Suprapubic skin (tissue), 4 donors: ENCODE measurements at places on chromosomes 5 and 9. TPM values are rescaled to one million over a fixed set of nuclear protein-coding genes. Genes with fewer than 3 reads are reported as not detected.

DNA sequence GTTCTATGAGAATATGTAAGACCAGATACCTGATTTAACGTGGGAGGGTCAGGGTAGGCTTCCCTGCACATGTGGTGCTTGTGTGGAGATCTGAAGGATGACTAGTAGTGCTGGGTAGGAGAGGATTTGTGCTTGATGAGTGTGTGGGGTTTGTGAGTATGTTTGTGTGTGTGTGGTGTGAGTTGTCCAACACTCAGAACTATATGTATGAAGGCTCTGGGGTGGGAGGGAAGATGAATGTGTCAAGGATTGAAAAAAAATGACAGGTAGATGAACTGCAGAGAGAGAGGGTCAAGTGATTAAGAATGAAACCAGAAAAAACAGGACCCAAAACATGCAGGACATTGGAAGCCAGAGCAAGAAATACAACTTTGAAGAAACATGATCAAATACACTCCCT lies 154.6 kb upstream of the NR3C1 start:
- no peaks in the 10 kb centered on the region for H3K36me3 ChIP-seq
- no peaks in the 10 kb centered on the region for H3K4me1 ChIP-seq
- no peaks in the 10 kb centered on the region for H3K27me3 ChIP-seq
- H3K4me3 ChIP-seq: no peak overlapping the region
- no peak for DNase-seq
- H3K27ac ChIP-seq: no peak overlapping the region

GRCh38 chr5:81086881-81087281 lies 126.7 kb downstream of the RASGRF2 start:
- H3K4me3 ChIP-seq: no peak overlapping the region
- no peaks in the 10 kb centered on the region for H3K36me3 ChIP-seq
- H3K27ac ChIP-seq: no peak overlapping the region
- DNase-seq: no peak
- no peaks in the 10 kb centered on the region for H3K4me1 ChIP-seq

- no peaks in the 10 kb centered on the region for H3K27me3 ChIP-seq
- no peak overlapping the region for H3K27ac ChIP-seq
- H3K4me1 ChIP-seq: no peaks in the 10 kb centered on the region
- no peaks in the 10 kb centered on the region for H3K36me3 ChIP-seq
- DNase-seq: no peak
These were observed 51.8 kb downstream of the BASP1 start for GRCh38 chr5:17269201-17269600.

- H3K27ac ChIP-seq: no peak overlapping the region
- H3K36me3 ChIP-seq: no peaks in the 10 kb centered on the region
- no peaks in the 10 kb centered on the region for H3K27me3 ChIP-seq
- no peaks in the 10 kb centered on the region for H3K4me1 ChIP-seq
- DNase-seq: no peak
- no peak overlapping the region for H3K4me3 ChIP-seq
These were observed 105.7 kb downstream of the LRRC70 start for GRCh38 chr5:62684310-62684709.

- H3K27me3 ChIP-seq: peaks cover 48% of the 10 kb centered on the region
- H3K27ac ChIP-seq: no peak overlapping the region
- DNase-seq: no peak
- H3K4me3 ChIP-seq: peak overlapping the region; percentile 26
These were observed 39.5 kb upstream of the PSD2 start for GRCh38 chr5:139755892-139756671.

DNA sequence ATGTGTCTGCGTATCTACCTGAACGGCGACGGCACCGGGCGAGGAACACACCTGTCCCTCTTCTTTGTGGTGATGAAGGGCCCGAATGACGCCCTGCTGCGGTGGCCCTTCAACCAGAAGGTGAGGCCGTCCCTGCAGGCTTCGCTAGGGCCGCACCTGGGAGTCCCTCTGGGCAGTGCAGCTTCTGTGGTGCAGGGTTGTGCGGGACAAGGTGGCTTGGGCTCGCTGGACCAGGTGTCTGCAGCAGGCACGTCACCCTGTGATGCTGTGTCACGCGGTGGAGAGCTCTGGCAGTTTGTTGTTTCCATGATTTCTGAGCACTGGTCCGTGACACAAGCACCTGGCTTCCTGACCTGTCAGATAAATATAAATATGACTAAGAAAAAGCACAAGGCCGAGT lies 20.7 kb downstream of the FBXW5 start:
- no peaks in the 10 kb centered on the region for H3K27me3 ChIP-seq
- DNase-seq: no peak
- H3K27ac ChIP-seq: no peak overlapping the region
- H3K36me3 ChIP-seq: peaks cover 63% of the 10 kb centered on the region

DNA sequence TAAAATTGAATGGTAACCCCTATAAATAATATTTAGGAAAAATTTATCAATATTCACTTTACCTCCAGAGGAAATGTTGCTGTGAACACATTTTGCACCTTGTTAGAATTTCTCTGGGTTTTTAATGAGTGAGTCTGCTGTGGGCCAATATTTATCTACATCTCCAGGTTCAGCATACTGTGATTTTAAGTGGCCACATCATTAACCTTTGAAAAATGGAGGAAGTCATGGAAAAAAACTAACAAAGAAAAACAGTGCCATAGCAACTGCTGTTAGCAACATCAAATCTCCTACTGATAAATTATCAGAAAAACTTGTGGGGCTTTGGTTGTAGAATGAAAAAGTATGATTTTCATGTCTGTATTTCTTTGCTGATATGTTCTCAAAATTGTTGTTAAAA lies 55.0 kb downstream of the CD180 start:
- H3K27ac ChIP-seq: no peak overlapping the region
- H3K27me3 ChIP-seq: no peaks in the 10 kb centered on the region
- no peak overlapping the region for H3K4me3 ChIP-seq
- H3K36me3 ChIP-seq: peaks cover 79% of the 10 kb centered on the region
- H3K4me1 ChIP-seq: no peaks in the 10 kb centered on the region

- H3K4me1 ChIP-seq: no peaks in the 10 kb centered on the region
- DNase-seq: no peak
- no peaks in the 10 kb centered on the region for H3K36me3 ChIP-seq
- H3K27ac ChIP-seq: no peak overlapping the region
These were observed 267.3 kb downstream of the IRX1 start for GRCh38 chr5:3862906-3863305.

DNA sequence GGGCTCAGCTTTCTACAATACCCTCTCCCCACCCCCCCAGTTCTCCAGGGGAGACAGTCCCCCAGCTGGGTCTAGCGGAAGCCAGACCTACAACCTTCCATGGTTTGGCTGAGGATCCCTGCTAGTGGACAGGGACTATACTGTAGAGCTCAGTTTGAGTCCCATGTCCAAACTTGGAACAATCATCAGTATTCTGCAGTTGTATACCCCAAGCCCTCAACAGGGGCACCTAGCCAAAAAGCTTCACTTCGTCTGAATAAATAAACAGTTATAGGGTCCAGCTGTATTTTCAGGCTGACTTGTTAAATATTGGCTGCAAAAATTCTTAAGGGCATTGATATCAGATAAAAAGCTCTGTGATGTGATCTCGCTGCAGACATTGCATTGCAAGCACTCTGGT lies 15.4 kb upstream of the C9 start:
- H3K36me3 ChIP-seq: peaks cover 45% of the 10 kb centered on the region
- H3K4me3 ChIP-seq: no peak overlapping the region
- H3K4me1 ChIP-seq: no peaks in the 10 kb centered on the region
- DNase-seq: no peak
- H3K27ac ChIP-seq: no peak overlapping the region
- no peaks in the 10 kb centered on the region for H3K27me3 ChIP-seq

- no peak for DNase-seq
- H3K27ac ChIP-seq: no peak overlapping the region
- no peaks in the 10 kb centered on the region for H3K36me3 ChIP-seq
These were observed 7.7 kb upstream of the TSLP start for GRCh38 chr5:111063709-111064322.

DNA sequence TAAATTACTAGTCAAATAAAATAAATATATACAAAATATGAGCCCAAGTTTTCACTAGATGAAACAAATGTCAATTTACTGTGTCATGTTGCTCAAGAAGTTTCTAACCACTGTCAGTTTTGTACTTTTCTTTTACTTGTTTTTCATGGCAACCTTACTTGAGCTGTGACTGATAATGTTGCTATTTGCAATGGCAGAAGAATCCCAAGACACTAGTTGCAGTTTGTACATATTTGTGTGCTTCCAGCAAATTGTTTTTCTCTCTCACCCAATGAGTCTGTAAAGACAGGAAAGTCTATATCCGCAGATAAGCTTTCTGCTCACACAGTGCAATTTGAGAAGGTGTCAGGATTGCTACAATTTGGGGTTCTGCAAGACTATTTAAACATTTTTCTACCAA lies 338.6 kb upstream of the PCSK5 start:
- DNase-seq: no peak
- H3K4me3 ChIP-seq: no peak overlapping the region
- no peaks in the 10 kb centered on the region for H3K27me3 ChIP-seq
- no peak overlapping the region for H3K27ac ChIP-seq
- H3K36me3 ChIP-seq: no peaks in the 10 kb centered on the region
- H3K4me1 ChIP-seq: no peaks in the 10 kb centered on the region

DNA sequence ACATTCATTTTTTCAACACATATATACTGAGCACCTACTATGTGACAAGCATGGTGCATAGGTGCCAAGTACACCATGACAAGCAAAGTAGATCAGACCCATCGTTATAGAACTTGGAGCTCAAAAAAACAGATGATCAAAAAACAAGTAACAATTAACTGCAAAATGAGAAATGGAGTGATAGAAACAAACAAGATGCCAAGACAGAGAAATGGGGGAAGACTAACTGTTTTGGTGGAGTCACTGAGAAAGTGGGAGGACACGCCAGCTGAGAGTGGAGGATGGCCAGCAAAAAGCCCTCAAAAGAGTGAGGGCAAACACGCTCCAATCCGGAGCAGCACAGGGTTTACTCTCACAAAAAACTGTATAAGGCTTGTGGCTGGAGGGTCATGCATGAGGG lies 50.6 kb downstream of the TTC39B start:
- H3K27me3 ChIP-seq: no peaks in the 10 kb centered on the region
- H3K36me3 ChIP-seq: no peaks in the 10 kb centered on the region
- no peak overlapping the region for H3K27ac ChIP-seq
- H3K4me1 ChIP-seq: no peaks in the 10 kb centered on the region
- no peak for DNase-seq

GRCh38 chr5:153676821-153677220 lies 186.4 kb downstream of the GRIA1 start:
- H3K27ac ChIP-seq: no peak overlapping the region
- no peaks in the 10 kb centered on the region for H3K36me3 ChIP-seq
- no peak for DNase-seq
- no peaks in the 10 kb centered on the region for H3K4me1 ChIP-seq
- H3K27me3 ChIP-seq: no peaks in the 10 kb centered on the region
- H3K4me3 ChIP-seq: no peak overlapping the region

DNA sequence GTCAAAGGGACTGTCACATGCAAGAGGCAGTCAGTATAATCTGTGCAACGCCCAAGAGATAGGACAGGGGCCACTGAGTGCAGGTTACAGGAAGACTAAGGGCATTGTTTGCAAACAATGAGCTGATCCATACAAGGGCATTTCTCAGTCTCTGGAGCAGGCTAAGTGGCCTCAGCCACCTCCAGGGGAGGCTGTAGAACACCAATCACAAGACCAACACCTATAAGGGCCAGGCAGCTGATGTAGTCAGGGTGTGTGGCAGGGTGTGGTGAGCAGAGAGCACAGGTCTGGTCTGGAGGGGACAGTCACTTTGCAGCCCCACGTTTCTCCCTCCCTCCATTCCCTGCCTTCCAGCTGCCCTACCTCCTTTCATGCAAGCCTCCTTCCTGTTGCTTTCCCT lies 83.2 kb upstream of the ADRA1B start:
- H3K4me3 ChIP-seq: no peak overlapping the region
- H3K4me1 ChIP-seq: no peaks in the 10 kb centered on the region
- no peaks in the 10 kb centered on the region for H3K36me3 ChIP-seq

DNA sequence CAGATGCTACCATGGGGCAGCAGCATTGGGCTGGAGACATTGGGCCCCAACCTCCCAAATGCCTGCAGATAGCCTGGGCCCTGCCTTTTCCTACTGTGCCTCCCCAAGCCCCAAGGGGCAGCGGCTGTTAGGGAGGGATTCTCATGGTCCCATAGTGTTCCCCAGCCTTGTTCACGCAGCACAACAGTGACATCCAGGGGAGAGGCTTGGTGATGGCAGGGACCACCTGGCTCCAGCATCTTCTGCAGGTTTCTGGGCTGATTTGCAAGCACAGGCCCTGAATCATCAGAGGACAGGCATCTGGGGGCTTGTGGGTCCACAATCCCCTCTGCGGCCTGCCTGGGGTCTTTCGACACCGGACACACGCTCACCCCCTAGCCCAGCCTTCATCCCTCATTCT lies 354.6 kb downstream of the SLIT3 start:
- no peaks in the 10 kb centered on the region for H3K4me1 ChIP-seq
- H3K27me3 ChIP-seq: no peaks in the 10 kb centered on the region

DNA sequence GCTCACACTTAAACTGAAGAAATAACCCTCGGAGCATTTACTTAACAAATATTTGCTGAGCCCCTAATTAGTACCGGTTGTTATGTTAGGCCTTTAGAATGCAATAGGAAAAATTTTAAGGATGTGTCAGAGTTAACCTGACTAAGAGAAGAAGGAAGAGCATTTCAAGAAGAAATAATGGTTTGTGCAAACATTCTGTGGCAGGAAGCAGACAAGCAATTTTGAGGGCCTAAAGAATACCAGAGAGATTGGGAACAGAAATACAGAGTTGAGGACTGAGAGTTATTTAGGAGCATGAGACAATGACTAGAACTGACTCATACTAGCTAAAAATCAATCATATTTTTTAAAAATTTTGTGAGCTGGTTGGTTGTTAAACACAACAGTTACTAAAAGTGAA lies 218.8 kb downstream of the PRR16 start:
- no peaks in the 10 kb centered on the region for H3K36me3 ChIP-seq
- no peak for DNase-seq
- H3K4me3 ChIP-seq: no peak overlapping the region
- H3K4me1 ChIP-seq: no peaks in the 10 kb centered on the region
- H3K27ac ChIP-seq: no peak overlapping the region
- no peaks in the 10 kb centered on the region for H3K27me3 ChIP-seq

GRCh38 chr9:129549684-129550083 lies 71.2 kb downstream of the C9orf50 start:
- DNase-seq: no peak
- peak overlapping the region; percentile 62 for H3K4me3 ChIP-seq
- peak overlapping the region; percentile 87 for H3K27ac ChIP-seq
- no peaks in the 10 kb centered on the region for H3K27me3 ChIP-seq
- H3K36me3 ChIP-seq: no peaks in the 10 kb centered on the region

- peak overlapping the region; percentile 43 for H3K27ac ChIP-seq
- no peak overlapping the region for H3K4me3 ChIP-seq
- peaks cover 32% of the 10 kb centered on the region for H3K4me1 ChIP-seq
- no peak for DNase-seq
- H3K36me3 ChIP-seq: no peaks in the 10 kb centered on the region
These were observed 349.6 kb downstream of the PDE4D start for GRCh38 chr5:59543821-59544442.

The SOX30 gene
- total RNA-seq: not detected

The CTNNAL1 gene
- 16.5 TPM for total RNA-seq

The DBH gene
- not detected for total RNA-seq

The MSX2 gene
- 8.8 TPM for total RNA-seq

The PCDHB4 gene
- 2.0 TPM for total RNA-seq

The FOXD4L6 gene
- total RNA-seq: not detected

The SLC6A3 gene
- total RNA-seq: not detected
